ENCODE measurements at places on chromosomes 5 and 9.

DNA sequence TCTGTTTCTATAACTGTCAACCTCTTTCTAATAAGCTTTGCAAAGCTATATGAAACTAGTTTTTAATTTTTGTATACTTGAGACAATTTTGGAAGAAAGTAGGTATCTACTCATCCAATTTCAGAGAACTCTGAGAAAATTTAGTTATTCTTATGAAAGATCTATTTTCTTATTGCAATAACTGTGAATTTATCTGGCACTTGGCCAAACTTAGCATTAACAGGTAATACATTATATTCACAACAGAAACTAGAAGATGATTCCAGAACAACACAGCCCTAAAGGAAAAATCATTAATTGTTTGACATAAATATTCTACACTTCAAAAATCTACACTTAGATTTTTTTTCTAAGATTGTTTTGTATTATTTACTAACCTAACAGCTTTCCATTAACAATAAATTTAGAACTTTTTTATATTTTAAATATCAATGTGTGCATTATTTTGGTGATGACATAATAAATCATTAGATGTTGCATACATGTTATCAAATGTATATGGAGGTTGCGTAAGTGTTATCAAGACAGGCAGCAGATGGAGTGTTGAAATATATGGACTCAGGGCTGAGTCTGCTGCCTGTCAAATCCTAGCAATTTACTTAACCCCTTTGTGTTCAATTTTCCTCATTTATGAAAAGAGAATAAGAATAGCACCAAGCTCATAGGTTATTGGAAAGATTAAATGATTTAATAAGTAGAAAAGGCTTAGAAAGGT, 141.8 kb downstream of the MUSK start:
- DNase-seq = no peak

DNA sequence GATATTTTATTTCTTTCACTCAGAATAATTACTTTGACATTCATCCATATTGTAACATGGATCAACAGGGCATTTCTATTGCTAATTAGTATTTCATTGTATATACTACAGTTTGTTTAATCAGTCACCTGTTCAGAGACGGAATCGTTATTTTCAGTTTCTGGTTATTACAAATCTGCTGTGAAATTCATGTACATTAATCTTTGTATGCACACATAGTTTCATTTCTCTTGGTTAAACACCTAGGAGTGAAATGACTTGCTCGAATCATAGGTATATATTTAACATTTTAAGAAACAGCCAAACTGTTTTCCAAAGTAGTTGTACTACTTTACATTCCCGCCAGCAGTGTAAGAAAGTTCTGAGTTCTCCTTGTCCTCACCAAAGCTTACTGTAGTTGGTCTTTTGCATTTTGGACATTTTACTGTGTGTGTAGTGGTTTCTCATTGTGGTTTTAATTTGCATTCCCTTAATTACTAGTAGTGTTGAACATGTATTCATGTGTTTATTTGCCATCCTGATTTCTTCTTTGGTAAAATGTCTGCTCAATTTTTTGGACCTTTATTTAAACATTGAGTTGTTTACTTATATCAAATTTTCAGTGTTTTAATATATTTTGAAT, 198.2 kb downstream of the SAXO1 start:
- no peak for DNase-seq

- no peak for DNase-seq
Measured at GRCh38 chr9:79390781-79391770, 180.7 kb upstream of the TLE4 start.

DNA sequence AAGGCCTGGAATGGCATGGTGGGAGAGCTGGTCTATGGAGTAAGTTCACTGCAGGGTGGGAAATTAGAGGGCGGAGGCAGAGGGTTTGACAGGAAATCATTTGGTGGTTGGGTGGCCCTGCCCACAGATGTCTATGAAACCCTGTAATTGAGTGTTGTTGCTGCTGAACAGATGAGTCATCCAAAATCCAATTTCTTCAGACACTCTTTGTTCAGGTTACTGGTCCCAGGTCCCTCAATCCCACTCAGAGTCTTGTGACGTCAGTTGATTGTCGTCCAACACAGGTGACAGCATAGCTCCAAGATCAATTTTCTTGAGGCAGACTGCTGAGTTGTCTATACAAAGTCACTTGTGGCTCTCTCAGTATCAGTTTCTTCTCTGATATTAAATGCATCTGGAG, 208.6 kb downstream of the GRIA1 start:
- DNase-seq = no peak

- no peak for DNase-seq
Measured at GRCh38 chr5:128494516-128494915, 43.5 kb downstream of the FBN2 start.
